ENCODE measurements at places on chromosomes 7 and 10.
A peak's percentile ranks its signal among the peaks of the same experiment; 100 is the strongest.

DNA sequence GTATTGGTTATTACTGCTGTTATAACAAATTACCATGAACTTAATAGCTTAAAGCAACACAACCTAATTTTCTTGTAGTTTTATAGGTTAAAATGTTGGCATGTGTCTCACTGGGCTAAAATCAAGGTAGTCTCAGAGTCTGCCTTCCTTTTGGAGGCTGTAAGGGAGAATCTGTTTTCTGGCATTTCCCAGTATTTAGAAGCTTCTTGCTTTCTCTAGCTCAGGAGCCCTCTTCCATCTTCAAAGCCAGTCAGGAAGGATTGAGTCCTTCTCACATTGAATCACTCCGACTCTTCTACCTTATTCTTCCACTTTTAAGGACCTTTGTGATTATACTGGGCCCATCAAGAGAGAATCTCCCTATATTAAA lies 156.2 kb downstream of the MBL2 start:
- no peak for DNase-seq

DNA sequence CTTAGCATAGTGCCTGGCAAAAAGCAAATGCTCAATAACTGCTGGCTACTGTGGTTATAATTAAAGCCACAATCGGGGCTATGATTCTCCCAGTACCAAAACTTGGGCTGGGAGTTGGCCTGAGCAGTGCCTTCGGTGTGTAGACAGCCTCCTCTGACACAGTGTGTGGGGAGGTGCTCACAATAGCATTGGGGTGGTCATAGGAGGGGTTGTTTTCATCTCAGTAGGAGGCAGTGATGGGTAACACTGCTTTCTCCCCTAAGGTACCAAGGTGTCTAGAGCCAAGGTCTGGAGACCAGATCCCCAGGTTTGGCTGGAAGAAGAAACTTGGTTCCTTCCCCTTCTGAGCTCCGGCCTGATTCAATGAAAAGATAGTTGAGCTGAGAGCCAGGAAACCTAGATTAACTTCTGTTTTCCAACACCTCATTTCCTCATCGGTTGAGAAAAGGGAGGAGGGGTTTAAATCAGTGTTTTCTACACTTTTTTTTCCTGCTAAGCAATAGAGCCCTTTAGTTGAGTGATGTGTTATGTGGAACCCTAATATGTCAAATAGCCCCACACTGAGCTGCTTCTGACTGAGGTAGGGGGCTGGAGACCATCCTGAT lies 68.2 kb downstream of the LRMDA start:
- no peak for DNase-seq

- DNase-seq = no peak
Measured at GRCh38 chr10:117162093-117163060, 24.3 kb upstream of the VAX1 start.

DNA sequence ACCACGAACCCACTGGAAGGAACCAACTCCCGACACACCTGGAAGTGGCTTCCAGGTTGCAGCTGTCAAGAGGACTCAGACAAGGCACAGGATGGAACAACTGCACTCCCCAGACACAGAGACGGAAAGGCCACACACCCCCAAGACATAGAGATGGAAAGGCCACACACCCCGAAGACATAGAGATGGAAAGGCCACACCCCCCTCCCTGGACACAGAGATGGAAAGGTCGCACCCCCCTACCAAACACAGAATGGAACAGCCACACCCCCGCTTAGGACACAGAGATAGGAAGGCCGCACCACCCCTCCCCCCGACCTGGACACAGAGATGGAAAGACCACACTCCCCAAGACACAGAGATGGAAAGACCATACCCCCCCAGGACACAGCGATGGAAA lies 7.6 kb downstream of the ZNF511 start:
- DNase-seq = no peak

DNA sequence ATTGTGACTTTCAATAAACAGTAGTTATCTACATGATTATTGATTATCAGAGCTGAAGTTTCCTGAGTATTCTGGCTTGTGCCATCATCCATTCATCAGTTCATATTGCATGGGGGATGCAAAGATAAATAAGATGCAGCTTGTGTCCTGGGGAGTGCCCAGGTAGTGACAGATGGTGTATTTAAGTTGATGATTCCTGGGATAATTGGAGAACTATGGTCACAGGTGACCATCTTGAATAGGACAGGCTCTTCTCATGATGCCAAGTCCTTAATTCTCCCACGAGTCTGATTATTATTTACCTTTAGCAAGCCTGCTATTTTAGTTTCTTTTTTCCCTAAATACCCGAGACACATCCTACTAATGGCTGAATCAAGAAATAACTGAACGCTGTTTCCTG lies 64.9 kb downstream of the PLPP4 start:
- DNase-seq = no peak

DNA sequence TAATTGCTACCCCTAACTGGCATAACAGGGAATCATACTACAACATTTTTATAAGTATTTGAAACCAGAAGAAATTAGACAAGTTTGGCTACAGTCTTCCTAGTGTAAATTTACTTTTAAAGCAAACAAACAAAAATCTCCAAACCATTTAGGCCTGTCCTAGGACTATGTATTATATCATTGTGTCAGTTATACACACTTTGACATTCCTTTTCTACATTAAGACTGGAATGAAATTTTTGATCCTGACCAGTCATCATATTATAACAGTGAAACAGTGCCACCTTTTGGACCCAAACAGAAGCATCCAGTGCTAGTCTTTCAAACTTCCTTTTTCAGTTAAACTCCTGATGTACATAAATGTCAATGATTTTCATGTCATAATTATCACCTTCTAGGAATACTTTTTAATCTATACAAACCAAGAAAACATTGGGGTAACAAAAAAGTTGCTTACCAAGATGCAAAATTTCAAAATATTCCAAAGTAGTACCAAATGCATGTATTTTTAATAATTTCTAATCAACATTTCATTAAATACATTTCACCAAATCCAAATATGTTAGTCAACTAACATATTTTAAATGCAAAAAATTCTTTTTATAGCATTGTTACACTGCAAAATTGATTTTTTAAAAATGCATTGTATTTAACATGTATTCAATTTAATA lies 75.7 kb downstream of the IMMP2L start:
- DNase-seq = no peak

GRCh38 chr7:17557251-17557671 lies 258.8 kb downstream of the AHR start:
- DNase-seq = no peak

- DNase-seq = no peak
Measured at GRCh38 chr7:120723465-120724385, 134.2 kb downstream of the TSPAN12 start.

- no peak for DNase-seq
Measured at GRCh38 chr7:87060288-87060537, 759 bp upstream of the ELAPOR2 start.

DNA sequence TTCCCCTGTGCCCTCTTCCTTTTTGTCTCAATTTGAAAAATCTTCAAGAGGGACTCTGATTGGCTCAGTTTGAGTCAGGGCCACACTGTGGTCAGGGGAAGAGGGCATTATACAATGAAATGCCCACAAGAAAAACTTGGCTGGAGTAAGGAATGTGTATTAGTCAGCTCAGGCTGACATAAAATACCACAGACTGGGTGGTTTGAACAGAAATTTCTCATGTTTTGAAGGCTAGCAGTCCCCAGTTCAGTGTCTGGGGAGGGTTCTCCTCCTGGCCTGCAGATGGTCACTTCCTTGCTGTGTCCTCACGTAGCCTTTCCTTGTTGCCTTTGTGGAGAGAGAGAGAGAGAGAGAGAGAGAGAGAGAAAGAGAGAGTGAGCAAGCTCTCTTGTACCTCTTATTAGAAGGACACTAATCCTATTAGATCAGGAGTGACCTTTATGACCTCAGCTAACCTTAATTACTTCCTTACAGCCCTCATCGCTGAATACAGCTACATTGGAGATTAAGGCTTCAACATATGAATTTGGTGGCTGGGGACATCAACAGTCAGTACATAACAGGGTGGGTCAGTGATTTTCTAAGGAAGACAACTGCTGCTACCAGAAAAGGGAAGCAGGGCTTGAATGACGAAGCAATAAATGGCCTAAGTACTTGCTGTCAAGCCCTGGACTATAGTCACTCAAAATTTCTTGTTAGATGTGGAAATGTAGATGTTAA lies 25.8 kb upstream of the FAM13C start:
- no peak for DNase-seq

DNA sequence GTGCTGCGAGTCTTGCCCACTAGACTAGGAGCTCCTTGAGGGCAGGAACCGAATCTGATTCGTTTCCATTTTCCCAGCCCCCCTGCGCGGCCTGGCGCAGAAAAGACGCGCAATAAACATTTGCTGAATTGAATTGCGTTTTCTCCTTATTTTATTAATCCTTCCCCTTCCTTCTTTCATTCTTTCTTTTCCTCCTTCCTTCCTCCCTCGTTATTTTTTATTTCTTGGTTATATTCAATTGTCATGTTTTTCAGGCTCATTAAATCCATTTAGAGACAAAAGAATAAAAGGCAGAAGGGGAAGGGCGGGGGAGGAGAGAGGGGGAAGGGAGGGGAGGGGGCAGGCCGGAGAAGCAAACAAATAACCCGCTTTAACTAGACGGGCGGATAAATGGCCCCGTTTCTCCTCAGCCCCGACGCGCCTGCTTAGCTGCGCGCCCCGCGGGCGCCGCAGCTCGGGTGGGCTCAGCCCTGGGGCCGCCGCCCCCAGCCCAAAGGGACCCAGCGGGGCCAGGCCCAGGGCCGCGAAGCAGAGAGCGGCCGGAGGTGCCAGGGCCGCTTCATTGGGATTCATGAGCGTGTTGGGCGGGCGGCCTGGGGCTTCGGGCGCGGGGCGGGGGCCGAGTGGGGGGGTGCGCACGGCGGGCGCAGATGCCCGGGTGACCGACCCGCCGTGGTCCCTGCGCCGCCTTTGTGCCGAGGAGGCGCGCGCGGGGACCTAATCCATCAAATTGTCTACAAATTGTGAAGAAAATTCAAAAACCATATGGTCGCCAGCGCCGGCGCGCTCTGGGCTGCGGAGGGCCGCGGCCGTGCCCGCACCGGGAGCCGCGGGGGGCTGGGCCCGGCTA lies 5.0 kb downstream of the LBX1 start:
- no peak for DNase-seq

DNA sequence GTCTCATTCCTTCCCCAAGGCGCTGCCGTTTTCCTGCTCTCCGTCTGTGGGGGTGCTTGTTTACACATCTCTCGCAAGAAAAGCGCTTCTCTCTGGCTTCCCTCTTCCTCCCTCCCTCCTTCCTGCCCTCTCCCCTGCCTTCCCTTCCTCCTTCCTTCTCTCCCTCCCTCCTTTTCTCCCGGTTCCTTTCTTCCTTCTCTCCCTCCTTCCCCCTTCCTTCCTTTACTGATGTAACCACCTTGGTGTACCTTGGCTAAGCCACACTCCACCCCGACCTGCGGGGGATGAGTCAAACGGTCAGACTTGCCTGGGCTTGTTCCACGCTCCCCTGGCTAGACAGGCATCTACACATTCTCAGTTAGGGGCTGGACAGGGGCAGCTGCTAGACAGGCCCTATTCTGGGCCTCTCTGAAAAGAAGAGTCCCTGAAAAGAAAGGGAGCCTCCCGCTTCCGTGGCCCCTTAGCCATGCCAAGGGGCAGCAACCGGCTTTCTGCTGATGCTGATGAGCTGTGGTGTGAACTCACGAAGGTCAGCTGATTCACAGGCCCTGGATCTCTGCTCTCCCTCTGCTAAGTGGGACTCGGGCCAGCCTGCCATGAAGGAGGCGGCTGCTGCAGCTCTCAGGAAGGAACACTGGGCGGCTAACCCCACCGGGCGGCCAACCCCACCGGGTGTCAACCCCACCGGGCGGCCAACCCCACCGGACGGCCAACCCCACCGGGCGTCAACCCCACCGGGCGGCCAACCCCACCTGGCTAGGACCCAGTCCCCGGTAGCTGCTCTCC lies 216.8 kb downstream of the TCERG1L start:
- DNase-seq = no peak

GRCh38 chr7:17029150-17029549 lies 147.4 kb upstream of the AGR3 start:
- no peak for DNase-seq

GRCh38 chr7:137879357-137880158 lies 32.8 kb upstream of the DGKI start:
- DNase-seq = no peak

DNA sequence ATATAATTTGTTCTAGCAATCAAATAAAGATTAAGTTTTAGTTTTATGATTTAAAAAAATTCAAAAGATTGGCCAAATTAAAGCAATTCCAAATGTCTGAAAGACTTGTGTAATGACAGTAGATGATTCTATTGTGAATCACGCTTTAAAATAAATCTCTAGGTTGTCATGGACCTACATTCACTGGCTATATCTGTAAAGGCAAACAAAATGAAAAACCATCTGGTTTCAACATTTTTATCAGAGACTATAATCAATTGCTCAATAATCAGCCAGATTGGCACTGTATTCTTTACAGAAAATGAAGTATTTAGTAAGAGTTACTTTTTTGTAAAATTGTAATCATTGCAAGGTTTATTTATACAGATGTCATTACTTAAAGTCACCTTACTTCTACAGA lies 60.7 kb downstream of the DGKB start:
- no peak for DNase-seq

DNA sequence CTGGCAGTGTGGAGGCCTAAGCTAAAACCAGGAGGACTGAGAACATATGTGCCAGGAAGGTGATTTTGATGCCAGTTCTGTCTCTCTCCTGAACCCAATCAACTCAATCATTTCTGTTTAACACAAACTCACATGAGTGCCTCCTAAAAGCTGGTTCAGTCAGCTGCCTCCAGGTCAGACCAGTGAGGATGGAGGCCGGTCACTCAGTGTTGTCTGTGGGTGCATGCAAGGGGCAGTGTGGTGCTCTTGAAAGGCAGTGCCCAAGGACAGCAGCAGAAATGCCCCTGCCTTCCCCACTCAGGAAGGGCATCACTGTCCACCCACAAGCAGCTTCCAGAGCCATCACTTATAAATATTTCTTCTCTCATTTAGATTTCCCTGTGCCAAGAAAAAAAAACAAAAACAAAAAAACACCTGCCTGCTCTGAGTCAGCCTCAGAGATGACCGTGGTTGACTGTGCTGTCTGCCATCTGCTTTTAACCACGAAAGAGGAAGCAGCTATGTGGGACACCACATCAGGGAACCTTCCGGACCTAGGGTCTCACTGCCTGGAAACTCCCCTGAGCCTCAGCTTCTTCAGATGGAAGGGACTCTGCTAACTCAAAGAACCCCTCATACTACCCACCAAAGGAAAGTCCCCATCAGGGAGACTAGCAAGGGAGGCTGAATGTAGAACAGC lies 39.1 kb downstream of the VOPP1 start:
- peak; percentile 62 for DNase-seq

DNA sequence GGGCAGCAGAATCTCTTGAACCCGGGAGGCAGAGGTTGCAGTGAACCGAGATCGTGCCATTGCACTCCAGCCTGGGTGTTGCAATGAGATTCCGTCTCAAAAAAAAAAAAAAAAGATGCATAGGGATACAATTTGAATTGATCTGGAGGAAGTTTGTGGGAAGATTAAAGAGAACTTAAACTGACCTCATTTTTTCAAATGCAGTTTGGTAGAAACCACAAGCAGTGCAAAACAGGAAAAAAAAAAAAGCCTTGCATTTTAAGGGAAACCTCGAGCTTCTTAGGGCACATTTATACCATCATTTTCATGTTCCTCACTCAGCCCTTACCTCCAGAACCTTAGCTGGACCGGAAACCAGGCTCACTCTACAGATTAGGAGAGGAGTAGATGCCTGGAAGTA lies 2.8 kb downstream of the KCTD7 start:
- DNase-seq = no peak

- DNase-seq = no peak
Measured at GRCh38 chr10:35259769-35260397, 76.4 kb upstream of the CCNY start.

GRCh38 chr10:64036321-64036930 lies 515.2 kb downstream of the REEP3 start:
- DNase-seq = no peak

- DNase-seq = no peak
Measured at GRCh38 chr10:95304463-95304862, 13.7 kb upstream of the PDLIM1 start.

GRCh38 chr10:44046605-44047004 lies 338.3 kb downstream of the CXCL12 start:
- DNase-seq = no peak
